Fibroblast of mammary gland (primary cell): ENCODE measurements at places on chromosomes 6 and 20.

GRCh38 chr6:95587989-95588388 is 10.7 kb downstream of the MANEA start:
- DNase-seq, result no peak

DNA sequence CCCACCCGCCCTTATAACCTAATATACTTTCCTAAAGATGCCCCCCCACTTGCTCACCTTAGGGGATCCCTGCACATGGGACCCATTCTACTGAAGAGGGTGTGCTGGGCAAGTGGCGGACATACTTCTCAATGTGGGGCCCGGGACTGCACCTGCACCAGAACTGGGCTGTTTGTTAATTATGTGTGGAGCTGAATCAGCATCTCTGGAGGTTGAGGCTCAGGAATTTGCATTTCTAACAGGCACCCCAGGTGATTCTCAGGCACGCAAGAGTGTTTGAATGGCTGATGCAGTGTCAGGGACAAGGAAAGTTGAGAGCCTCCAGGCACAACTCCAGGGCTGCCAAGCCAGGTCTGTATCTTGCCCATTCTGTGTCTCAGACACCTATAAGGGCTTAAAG is 8.9 kb upstream of the PTPRT start:
- DNase-seq, result no peak

GRCh38 chr6:103982574-103982973 is 877.1 kb downstream of the HACE1 start:
- no peak for DNase-seq

GRCh38 chr6:113055061-113055460 is 707.9 kb downstream of the RFPL4B start:
- DNase-seq, result no peak

DNA sequence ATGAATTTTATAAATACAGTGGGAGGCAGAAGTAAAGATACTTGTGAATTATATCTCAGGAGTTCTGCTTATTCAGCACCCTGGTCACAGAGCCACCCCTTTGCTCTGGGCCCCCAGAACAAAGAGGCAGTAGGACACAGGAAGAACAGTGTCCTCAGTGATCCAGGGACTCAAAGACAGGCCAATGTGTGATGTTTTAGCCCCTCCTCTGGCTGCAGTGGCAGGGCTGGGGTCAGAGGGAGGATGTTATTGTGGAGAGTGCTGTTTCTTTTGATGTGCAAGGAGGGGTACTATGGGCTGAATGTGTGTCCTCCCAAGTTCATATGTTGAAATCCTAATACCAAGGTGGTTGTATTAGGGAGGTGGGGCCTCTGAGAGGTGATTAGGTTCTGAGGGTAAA is 74.1 kb upstream of the MAP3K7 start:
- no peak for DNase-seq
